Right lobe of liver (tissue), 6 donors: ENCODE measurements at places on chromosomes 1 and 21. TPM values are rescaled to one million over a fixed set of nuclear protein-coding genes. Genes with fewer than 3 reads are reported as not detected.

DNA sequence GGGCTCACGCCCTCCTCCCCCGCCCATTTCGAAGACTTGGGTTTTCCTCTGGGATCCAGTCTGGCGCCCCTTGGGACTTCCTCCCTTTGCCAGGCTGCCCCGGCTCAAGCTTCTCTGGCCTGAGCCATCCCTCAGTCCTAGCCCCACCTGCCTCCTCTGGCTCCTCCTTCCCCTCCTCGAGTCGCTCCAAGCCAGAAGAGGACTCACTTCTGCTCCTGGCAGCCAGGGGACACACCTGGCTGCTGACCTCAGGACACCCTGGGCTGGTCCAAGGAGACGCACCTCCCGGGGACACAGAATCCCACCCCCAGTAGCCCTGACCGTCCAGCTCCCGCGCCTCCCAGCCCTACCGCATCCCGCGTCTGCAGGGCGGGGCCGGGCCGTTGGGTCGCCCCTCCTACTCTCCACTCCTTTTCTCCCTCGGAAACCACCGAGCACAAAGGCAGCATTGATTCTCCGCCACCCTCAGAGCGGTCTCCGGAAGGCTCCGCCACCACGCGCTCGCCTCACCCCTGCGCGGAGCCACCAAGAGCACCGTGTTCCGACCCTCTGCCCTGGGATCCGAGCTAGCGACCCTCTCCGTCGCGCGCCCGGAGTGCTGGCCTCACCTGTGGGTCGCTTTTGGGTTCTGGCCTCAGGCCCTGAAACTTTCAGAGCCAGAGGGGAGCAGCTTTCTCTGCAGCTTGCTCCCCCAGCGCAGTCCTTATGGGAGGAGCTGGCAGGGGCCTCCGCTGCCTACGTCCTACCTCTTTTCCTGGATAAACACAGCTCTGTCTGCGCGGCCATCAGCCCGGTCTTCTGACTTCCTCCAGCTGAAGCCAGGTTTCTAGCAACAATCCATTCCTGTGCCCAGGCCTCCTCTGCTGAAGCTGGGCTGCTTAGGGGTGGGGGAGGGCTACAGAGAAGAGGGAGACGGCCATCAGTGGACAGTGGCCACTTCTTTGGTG lies at the start of gene C2CD4D:
Gene C2CD4D (minus strand): TSS at position 364 of the 947 bp plus-strand sequence. CDS start 831 bp downstream, outside the sequence.
- no peak within 1 kb of the TSS for H3K27ac ChIP-seq
- peak within 1 kb of the TSS; percentile 57 for H3K4me3 ChIP-seq

Gene CLCNKB
- total RNA-seq = not detected

Gene FAM43B
- 0.12 TPM for total RNA-seq

Gene ARTN
- not detected for total RNA-seq

Gene LRRC8C
- 0.53 TPM for total RNA-seq

- H3K27ac ChIP-seq = no peak overlapping the region
- no peak for DNase-seq
- H3K27me3 ChIP-seq = no peaks in the 10 kb centered on the region
- no peak overlapping the region for H3K4me3 ChIP-seq
- no peaks in the 10 kb centered on the region for H3K4me1 ChIP-seq
These were observed 426.6 kb downstream of the LRRIQ3 start for GRCh38 chr1:73771396-73771795.

Gene CLDN17
- not detected for total RNA-seq

DNA sequence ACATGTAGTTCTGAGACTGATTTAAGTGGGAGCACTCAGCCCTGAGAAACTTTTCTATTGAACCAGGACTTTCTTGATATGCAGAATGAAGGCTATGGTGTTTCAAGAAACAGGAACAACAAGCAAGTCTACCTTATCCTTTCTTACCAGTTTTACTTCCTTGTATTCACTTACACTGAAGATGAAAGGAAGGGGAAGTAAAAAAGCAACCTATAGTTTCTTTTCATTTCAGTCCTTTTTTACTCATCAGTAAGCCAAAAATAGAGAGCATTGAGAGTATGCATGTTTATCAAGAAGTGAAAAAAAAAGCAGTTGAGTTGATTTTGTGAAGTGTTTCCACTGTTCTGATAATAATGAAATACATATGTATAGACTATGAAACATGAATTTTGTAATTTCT lies 1010.3 kb downstream of the AMY1C start:
- H3K27ac ChIP-seq = no peak overlapping the region
- H3K4me3 ChIP-seq = no peak overlapping the region
- H3K4me1 ChIP-seq = no peaks in the 10 kb centered on the region
- H3K36me3 ChIP-seq = no peaks in the 10 kb centered on the region

- peak overlapping the region; percentile 33 for H3K4me3 ChIP-seq
- H3K36me3 ChIP-seq = no peaks in the 10 kb centered on the region
- H3K4me1 ChIP-seq = no peaks in the 10 kb centered on the region
- DNase-seq = no peak
- no peaks in the 10 kb centered on the region for H3K27me3 ChIP-seq
These were observed 66.3 kb downstream of the CACHD1 start for GRCh38 chr1:64535938-64536835.

- H3K36me3 ChIP-seq = no peaks in the 10 kb centered on the region
- H3K27ac ChIP-seq = no peak overlapping the region
- no peak overlapping the region for H3K4me3 ChIP-seq
- DNase-seq = no peak
- H3K4me1 ChIP-seq = peaks cover 9% of the 10 kb centered on the region
These were observed 218.7 kb downstream of the DAB1 start for GRCh38 chr1:57204942-57205787.

GRCh38 chr1:43008115-43009060 lies 49.7 kb upstream of the SLC2A1 start:
- DNase-seq = no peak
- H3K27me3 ChIP-seq = no peaks in the 10 kb centered on the region
- no peak overlapping the region for H3K27ac ChIP-seq
- no peaks in the 10 kb centered on the region for H3K4me1 ChIP-seq
- H3K4me3 ChIP-seq = no peak overlapping the region
- no peaks in the 10 kb centered on the region for H3K36me3 ChIP-seq

- H3K4me1 ChIP-seq = no peaks in the 10 kb centered on the region
- no peak overlapping the region for H3K27ac ChIP-seq
- no peaks in the 10 kb centered on the region for H3K36me3 ChIP-seq
- H3K4me3 ChIP-seq = no peak overlapping the region
- H3K27me3 ChIP-seq = no peaks in the 10 kb centered on the region
- DNase-seq = no peak
These were observed 294.0 kb upstream of the PTBP2 start for GRCh38 chr1:96427616-96428015.

- H3K27me3 ChIP-seq = no peaks in the 10 kb centered on the region
- H3K27ac ChIP-seq = no peak overlapping the region
- peaks cover 16% of the 10 kb centered on the region for H3K36me3 ChIP-seq
- peaks cover 14% of the 10 kb centered on the region for H3K4me1 ChIP-seq
These were observed 47.9 kb downstream of the SLC66A1 start for GRCh38 chr1:19360016-19360415.

Gene HPCA
- total RNA-seq = not detected

DNA sequence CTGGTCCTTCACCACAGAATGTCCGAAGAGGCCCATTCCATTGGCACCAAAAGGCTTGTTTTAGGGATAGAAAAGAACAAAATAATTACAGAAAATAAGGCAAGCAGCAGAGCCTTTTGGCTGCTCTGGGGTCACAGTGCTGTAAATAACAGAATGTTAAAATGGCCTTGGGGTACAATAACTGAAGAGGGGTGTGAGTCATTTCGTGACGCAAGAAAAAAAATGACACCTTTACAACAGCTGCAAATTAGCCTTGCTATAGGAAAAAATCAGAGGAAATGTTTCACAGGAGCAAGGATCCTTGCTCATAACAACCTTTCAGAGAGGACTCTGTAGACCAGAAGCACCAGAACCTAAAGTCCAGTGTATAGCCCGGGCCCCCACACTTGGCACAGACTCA lies 483.4 kb downstream of the OMA1 start:
- no peak overlapping the region for H3K4me3 ChIP-seq
- H3K27me3 ChIP-seq = no peaks in the 10 kb centered on the region
- peaks cover 8% of the 10 kb centered on the region for H3K4me1 ChIP-seq
- no peaks in the 10 kb centered on the region for H3K36me3 ChIP-seq
- no peak for DNase-seq

DNA sequence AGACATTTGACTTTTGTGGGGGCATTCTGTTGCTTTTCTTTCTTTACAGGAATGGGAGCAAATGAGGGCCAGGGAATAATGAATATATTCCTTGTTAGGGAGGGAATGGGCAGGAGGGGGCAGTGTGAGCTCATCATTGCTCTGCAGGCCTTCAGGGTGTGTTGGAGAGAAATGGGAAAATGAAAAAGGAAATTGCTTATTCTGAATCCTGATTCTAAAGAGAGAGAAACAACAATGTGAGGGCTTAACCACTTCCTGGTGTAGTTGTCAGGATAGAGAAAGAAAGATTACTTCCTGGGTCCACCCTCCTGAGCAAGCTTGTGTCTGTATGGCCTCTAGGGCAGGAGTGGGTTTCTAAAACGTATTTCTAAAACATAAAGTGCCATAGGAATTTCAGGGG lies 28.3 kb downstream of the VANGL2 start:
- H3K27ac ChIP-seq = no peak overlapping the region
- DNase-seq = no peak
- no peaks in the 10 kb centered on the region for H3K27me3 ChIP-seq
- no peak overlapping the region for H3K4me3 ChIP-seq
- H3K36me3 ChIP-seq = no peaks in the 10 kb centered on the region
- no peaks in the 10 kb centered on the region for H3K4me1 ChIP-seq

Gene INKA2
- 1.7 TPM for total RNA-seq

DNA sequence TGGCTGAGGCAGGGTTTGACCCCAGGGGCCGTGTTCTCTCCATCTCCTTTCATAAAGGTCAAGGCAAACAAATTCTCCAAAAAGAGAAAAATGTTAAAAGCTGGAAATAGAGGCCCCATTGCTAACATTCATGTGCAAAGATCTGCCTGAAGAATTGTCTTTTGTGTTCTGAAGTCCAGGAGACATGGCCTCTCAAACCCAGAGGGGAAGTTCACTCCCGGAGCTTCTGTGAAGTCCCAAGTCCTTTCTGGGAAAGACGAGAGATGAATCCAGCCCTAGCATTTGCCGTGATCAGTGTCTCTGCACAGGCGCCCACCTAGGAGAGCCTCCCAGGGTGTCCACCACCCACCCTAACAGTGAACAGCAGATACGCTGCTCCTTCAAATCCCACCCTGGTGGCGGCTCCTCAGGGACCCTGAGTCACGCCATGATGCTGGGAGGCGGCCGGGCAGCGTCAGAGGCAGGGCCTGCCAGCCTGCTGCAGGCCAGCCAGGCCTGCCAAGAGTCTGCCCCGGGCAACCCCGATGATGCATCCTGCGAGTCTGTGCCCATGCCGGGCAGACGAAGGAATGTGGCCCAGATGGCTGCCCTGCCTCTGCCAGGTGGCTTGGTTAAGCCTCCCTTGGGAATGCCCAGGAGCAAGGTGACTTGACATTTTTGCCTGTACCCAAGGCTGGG lies 5.2 kb upstream of the C2CD2 start:
- no peak overlapping the region for H3K27ac ChIP-seq
- no peak for DNase-seq
- H3K4me3 ChIP-seq = no peak overlapping the region
- H3K36me3 ChIP-seq = no peaks in the 10 kb centered on the region
- H3K4me1 ChIP-seq = no peaks in the 10 kb centered on the region

- no peaks in the 10 kb centered on the region for H3K27me3 ChIP-seq
- DNase-seq = no peak
- no peaks in the 10 kb centered on the region for H3K4me1 ChIP-seq
- no peak overlapping the region for H3K27ac ChIP-seq
These were observed 68.3 kb downstream of the ADARB1 start for GRCh38 chr21:45142469-45143308.

DNA sequence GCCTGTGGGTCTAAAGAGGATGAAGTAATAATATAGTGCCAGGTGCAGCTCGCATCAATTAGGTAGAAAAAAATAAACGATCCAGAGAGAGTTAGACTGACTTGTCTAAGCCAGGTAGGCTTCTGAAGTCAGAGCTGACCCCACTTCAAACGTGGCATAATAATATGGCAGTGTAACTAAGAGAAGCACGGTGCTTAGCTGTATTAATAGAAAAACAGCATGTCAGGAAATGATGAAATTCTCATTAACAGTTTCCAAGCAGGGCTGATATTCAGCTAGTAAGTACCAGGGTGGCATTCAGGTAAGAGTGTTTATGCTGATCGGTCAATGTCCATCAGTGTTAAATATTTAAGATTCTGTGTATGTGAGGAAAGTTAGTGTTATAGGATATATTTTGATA lies 145.8 kb upstream of the SAMSN1 start:
- H3K27ac ChIP-seq = no peak overlapping the region
- H3K4me1 ChIP-seq = no peaks in the 10 kb centered on the region
- H3K36me3 ChIP-seq = no peaks in the 10 kb centered on the region
- H3K4me3 ChIP-seq = no peak overlapping the region
- no peak for DNase-seq
- no peaks in the 10 kb centered on the region for H3K27me3 ChIP-seq

DNA sequence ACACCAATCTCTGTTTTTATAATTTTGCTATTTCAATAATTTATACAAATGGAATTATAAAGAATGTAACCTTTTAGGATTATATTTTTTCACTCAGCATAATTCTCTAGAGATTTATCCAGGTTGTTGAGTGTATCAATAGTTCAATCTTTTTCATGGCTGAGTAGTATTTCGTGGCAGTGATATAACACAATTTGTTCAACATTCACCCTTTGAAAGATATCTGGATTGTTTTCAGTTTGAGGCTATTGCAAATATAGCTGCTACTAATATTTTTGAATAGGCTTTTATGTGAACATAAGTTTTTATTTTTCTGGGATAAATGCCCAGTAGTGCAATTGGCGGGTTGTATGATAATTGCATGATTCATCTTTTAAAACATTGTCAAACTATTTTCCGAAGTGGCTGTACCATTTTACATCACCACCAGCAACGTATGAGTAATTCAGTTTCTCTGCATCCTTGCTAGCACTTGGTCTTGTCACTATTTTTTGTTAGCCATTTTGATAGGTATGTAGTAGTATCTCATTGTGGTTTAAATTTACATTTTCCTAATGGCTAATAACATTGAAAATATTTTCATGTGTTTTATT lies 55.6 kb upstream of the ABCD3 start:
- no peak overlapping the region for H3K27ac ChIP-seq
- no peak overlapping the region for H3K4me3 ChIP-seq
- H3K36me3 ChIP-seq = no peaks in the 10 kb centered on the region
- no peaks in the 10 kb centered on the region for H3K27me3 ChIP-seq
- DNase-seq = no peak
- H3K4me1 ChIP-seq = no peaks in the 10 kb centered on the region

DNA sequence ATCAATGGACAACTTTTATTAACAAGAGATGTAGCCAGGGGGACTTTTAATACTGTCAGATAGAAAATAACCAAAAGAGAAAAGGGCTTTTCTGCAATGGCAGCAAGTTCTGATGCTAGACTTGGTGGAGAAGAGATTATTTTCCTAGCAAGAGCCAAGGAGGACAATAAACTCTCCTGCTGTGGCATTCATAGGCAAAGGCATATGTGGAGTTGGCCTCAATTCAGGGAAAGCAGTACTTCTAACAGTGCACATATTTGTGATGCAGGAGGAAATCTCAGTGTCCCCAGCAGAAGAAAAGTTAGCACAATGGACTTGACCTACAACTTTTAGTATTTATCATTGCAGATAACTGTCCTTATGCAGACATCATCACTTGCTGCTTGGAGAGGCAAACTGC lies 75.1 kb upstream of the GRIK1 start:
- H3K4me1 ChIP-seq = no peaks in the 10 kb centered on the region
- no peak overlapping the region for H3K4me3 ChIP-seq
- H3K36me3 ChIP-seq = no peaks in the 10 kb centered on the region
- no peak overlapping the region for H3K27ac ChIP-seq
